ENCODE measurements at places on chromosomes 6 and 20.

DNA sequence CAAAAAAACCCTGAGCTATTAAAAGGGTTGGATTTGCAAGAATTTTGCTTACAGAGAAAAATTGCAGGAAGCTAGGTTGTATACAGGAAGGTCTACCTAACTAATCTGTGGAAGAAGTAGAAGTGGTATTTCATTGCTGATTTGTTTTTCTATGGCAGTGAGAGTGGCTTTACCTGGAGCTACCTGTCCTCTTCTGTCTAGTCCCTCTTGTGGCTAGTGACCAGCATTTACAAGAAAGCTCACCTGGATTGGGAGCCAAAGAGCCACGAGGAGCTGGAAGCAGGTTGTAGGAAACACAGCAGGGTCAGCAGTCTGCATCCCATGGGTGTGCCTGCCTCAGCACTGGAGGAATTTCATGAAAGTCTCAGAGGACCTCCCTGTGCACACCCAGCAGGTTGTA is 120.3 kb upstream of the RALGAPA2 start:
- no peak for DNase-seq

GRCh38 chr20:59007665-59008511 is 834 bp upstream of the CTSZ start:
- no peak for DNase-seq

DNA sequence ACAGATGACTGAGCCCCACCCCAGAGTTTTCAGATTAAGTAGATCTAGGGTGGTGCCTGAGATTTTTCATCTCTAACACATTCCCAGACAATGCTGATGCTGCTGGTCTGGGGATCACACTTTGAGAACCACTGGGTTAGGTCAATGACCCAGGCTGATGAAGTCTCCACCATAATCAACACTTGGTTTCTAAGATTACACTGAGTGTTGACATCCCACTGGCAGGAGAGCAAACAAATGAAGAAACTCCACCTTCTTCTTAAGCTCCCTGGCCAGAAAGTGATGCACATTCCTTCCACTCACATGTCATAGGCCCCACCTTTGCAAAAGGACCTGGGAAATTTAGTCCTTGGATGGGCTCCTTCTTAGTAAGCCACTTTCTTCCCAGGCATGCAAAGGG is 53.1 kb downstream of the MAFB start:
- no peak for DNase-seq

DNA sequence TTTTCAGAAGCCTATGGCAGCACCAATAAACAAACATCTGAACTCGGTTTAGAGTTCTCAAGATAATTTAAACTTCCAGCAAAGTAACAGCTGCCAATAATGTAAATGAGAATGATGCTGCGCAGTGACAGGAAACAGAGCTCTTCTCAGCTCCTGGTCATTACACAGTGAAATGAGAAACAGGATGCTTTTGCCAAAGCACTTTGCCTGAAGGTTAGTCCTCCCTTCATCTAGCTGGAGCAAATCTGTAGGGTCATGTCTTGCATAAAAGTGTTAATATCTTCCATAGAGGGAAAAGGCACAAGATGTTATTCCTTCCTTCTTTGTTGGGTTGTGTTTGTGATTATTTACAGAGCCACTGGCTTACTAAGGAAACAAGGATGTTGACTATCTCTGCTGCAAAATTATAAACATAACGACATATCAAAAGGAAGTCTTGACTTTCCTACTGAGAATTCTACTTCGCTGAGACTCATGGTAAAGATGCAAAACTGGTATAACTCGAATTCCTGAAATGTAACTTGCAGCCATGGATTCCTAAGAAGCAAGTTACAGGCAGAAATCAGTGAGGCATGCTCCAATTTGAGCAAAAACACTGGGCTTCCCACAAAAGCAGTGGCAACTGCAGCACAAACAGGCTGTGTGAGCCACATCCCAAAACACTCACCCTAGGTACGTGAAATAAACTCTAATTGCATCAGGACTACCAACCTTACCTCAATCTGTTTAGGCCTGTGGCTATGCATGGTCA is 102.5 kb upstream of the BEND6 start:
- no peak for DNase-seq

GRCh38 chr6:105153676-105154075 is 26.1 kb downstream of the POPDC3 start:
- no peak for DNase-seq

GRCh38 chr20:38875175-38875993 is 50.8 kb upstream of the FAM83D start:
- DNase-seq: no peak

DNA sequence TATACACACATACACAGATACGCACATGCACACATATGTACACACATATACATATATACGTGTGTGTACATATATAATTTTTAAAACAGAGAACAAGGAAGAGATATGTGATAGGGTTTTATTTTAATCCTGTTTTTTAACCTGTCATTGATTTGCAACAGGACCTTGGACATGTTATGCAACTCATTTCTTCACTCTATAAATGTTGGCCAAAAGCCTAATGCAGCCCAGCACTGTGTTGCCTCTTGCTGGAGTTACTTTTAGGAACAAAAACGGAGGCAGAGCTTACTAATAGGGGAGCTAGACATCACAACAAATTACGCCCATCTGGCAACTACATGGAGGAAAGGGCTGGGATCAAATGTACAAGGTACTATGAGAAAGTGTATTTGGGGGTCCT is 179.9 kb upstream of the TAB2 start:
- no peak for DNase-seq

GRCh38 chr6:26025047-26025893 is 62.0 kb upstream of the HFE start:
- no peak for DNase-seq

DNA sequence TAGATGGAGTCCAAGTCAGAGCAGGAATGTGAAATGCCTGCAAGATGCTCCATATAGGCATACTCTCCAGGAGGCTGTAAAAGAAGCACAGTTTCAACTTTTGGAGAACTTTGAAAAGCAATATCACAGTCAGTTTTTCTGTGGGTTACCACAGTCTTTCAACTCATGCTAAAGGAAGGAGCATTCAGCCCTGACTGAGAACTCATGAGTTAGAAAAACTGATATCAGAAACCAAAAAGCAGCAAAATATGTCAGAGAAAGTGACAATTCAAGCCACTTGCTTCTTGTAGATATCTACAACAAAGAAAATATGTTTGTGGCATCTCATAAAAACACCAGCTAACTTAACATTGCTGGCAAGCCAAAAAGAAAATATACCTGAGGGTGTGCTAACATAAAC is 36.1 kb upstream of the PTCHD4 start:
- DNase-seq: no peak

GRCh38 chr20:57696401-57696961 is 13.3 kb downstream of the PMEPA1 start:
- no peak for DNase-seq

- DNase-seq: no peak
These were observed 220.0 kb upstream of the FOXQ1 start for GRCh38 chr6:1091900-1092299.

GRCh38 chr6:127243501-127243900 is 23.2 kb upstream of the RNF146 start:
- DNase-seq: no peak

DNA sequence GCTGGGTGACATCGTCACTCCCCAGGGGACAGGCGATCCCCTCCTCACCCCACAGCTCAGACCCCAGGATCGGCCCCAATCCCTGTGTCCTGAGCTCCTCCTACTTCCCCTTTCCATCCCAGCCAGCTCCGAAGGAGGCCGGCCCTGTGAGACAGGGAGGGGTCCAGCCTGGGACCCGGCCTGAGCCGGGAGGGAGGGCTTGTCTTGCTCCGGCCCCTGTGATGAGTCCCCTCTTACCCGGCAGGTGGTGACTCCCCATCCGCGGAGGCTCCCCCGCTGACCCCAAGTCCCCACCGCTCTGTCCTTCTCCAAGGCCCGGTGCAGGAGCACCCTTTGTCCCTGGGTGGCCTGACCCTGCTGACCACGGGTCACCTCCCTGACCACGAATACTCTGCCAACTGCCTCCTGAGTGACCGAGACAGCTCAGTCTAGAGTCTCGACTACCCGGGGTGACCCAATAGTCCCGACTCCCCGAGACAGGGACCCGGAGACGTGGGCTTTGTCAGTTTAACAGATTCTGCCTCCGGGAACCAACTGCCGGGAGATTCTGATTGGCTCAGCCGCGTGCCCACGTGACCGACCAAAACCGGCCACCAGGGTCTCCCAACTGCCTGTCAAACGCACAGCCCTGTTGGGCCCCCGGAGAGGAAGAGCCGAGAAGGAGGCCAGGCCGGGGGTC is 187.4 kb upstream of the PROKR2 start:
- peak; percentile 4 for DNase-seq

DNA sequence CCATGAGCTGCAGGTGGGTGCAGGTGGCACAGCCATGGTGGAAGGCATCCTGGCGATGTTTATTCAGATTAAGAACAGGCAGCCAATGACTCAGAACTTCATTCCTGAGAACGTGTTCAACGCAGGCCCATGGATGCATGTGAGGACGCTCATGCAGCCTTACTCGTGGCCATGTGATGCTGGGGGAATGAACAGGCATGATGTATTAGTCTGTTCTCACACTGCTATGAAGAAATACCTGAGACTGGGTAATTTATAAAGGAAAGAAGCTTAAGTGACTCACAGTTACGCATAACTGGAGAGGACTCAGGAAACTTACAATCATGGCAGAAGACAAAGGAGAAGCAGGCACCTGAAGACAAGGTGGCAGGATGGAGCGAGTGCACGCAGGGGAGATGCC is 146.6 kb downstream of the RNASET2 start:
- no peak for DNase-seq

DNA sequence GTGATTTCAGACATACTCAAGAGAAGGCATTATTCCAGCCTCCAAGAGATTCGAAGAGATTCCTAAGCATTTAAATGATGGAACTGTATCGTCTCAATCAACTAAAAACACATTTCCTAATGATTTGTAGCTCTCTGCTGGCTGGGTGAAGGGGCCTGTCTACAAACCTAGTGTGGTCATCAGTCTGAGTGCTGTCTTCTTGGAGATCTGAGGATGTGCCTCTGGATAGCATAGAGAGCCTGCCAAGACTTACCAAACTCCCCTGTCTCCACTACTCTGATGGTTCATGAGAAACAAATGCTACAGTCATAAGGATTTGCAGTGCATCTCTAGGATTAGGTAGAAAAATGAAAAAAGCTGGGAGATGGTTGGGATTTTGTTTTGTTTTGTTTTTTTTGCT is 176.9 kb upstream of the CITED2 start:
- DNase-seq: no peak

DNA sequence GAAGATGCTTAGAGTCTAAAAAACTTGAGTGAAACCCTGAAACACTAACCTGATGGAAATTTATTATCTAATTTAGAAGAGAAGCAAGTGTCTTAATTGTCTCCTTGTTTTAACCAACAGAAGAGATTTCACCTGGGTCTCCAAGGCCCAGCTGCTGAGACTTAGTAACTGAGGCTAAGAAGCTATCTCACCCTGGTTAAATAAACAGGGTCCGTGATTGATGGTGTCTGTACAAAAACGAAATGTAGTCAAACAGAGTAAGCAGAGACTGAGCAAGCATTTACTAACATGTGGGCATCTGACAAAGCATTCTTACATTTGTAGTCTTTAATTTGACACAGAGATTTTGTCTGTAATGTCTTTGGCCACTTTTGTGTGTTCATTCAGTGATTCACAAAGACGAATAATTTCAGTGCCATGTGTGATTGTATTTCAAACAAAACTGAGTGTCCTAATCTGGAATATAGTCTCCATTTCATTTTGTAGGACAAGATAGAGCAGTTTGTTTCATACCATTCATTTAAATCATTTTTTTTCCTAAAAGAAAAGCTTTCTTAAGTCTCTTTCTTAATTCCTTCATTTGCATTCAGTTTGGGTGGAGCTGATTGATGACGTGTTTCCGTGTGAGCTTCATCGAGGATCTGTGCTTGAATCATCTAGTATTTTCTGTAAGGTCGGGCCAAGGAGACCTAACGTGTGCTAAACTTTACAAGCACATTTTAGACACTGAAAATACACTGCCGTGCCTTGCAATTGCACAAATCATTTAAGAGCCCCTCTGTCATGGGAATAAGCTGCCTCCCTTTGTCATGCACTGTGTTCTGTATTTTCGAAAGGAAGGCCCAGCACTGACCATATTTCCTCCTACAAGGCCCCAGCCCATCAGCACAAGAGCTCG is 170.6 kb upstream of the QKI start:
- no peak for DNase-seq

GRCh38 chr20:25275813-25276532 is 28.1 kb downstream of the PYGB start:
- DNase-seq: no peak

DNA sequence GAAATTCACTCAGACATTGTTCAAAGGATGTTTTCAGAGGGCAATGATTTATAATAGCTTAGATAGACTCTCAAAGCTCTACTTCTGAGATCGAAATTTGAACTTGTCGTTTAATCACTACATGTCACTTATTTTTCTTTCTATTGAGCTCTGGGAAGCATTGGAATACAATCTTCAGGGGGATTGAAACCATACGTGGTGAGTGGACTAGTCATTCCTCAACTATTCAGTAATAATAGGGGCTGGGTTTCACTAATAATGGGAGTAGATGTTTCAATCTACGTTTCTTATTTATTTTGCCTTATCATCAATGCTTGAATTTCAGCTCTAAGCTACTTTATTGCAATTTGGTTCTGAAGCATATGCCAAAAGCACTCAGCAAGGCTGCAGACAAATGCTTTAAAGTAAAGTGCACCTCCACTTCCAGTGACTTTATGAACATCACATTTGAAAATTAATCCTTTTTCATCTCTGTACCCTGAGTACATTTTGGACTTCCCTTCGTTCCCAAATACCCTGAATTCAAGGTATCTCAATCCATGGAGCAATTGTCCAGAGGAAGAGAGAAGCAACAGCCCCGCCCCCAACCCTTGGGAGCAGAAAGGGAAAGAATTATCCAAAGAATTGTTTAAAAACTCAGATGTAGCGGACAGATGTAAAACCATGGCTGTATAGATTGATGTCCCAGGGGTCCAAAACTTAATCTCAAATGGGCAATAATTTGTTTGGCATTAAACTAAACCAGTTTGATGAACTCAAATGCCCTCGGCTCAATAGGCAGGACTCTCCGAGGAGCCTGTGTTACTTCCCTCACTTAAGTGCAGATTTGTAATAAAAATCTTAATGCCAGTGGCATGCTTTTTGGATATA is 68.1 kb downstream of the HFE start:
- DNase-seq: no peak

DNA sequence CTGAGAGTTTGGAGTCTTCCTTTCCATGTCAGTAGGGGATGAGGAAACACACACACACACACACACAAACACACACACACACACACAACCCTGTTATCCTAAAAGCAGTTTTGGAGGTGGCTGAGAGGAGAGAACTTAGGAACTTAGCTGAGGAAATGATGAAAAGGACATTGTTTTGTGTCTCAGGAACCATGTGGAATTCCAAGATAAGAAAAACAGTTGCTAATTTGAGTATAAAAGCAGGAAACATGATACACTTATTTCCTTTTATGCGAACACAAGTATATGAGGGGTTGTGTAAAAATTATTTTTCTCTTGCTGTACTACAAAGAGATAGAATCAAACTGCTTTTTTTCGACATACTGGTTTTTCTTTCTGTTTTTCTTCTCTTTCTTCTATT is at the start of gene MYCT1:
Gene MYCT1 (plus strand): TSS at position 264 of the 400 bp plus-strand sequence. CDS start 6 bp downstream, at position 270.
- no peak for DNase-seq

GRCh38 chr6:162973151-162973872 is 245.5 kb downstream of the PACRG start:
- DNase-seq: no peak
